ENCODE measurements at places on chromosomes 7 and 10. TPM values are rescaled to one million over a fixed set of nuclear protein-coding genes. Genes with fewer than 3 reads are reported as not detected.
A peak's percentile ranks its signal among the peaks of the same experiment; 100 is the strongest.

- DNase-seq: no peak
These were observed 9.7 kb upstream of the CCNY start for GRCh38 chr10:35326466-35327235.

The FAM25A gene
- total RNA-seq: not detected

The VPS37D gene
- 2.6 TPM for total RNA-seq

- DNase-seq: peak; percentile 18
These were observed 14.6 kb downstream of the PALS2 start for GRCh38 chr7:24587853-24588252.

DNA sequence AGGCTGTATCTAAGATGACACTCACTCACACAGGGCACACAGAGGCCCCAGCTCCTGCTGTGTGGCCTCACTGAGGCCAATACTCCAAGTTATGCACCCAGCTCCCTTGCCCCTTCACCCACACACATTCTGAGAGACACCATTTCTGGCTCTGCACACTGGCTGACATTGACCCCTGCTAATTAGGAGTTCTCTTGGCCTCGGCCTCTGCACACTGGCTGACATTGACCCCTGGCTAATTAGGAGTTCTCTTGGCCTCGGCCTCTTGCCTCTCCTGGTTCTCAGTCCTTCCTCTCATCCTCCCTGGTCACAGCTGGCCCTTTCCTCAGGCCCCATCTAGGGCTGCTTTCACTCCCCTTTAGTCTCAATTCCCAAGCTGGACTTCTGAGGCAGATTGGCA lies 97.3 kb downstream of the GRID1 start:
- no peak for DNase-seq

The SFTPA2 gene
- total RNA-seq: not detected

GRCh38 chr7:128697302-128697905 lies 25.3 kb downstream of the GARIN1A start:
- DNase-seq: peak; percentile 34

GRCh38 chr10:30751678-30752331 lies 122.3 kb upstream of the LYZL2 start:
- DNase-seq: peak; percentile 56

DNA sequence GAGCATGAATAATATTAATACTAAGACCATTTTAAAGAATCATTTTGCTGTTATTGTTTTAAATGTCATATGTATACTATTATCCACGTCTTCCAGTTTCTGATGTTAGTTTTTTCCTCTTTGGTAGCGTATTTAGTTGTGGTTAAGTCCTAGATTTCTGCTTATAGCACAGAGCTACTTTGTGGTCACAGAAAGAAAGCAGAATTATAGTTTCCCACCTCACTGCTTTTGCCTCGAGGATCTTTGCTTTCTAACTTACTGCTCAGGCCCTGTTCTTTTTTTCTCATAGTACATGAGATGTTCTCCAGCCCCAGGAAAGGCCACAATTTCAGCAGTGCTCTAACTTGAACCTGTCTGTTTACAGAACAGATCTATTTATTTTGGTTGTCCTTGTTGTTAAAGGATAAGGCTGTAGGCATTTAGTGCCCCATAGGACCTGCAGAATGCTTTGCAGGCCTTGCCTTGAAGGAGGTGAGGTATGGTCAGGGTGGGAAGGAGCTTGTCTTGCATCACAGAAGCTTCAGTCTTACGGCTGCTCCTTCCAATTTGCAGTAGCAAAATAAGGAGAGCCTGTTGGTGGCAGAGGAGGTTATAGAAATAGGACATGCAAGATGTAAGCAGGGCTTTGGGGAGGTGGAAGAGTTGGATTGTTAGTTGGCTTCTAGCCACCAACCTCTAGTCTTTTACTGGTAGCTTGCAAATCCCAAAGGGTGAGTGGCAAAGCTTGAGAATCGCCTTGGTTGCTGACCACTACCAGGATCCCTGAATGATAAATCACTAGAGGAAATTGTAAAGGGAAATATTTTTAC lies 129.1 kb downstream of the LRRC4 start:
- DNase-seq: no peak

DNA sequence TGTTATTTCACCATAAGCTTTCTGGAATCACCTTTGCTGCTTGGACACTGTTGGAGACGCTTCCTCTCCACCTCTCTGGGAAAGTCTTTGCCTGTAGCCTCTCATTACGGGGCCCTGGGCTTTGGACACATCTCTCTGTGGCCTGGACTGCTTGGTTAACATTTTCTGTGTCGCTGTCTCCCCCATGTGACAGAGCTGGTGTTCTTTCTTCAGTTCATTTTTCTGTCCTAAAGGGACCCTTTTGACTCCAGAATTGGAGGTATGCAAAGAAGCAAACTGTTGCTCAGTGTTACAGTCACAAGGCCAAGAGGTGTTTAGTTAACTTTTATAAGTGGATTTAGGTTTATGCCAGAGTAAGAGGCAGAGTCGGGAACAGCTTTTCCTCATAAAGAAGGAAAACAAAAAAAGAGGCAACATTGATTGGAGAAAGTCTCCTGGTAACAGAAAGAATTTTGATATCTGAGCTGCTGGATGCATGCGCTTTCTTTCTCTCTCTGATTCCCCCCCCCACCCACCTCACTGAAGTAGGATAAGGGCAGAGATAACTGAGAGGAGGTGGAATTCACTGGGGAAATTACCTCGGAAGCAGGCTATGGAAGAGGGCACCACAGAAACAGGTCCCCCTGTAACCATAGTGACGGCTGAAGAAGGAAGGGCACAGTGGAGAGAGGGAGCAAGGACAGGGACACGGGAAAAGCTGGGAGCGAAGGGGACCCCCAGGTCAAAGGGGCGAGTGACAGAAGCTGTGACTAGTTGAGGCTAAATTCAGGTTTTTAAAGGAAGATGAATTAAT lies 57.8 kb downstream of the LGI1 start:
- no peak for DNase-seq

DNA sequence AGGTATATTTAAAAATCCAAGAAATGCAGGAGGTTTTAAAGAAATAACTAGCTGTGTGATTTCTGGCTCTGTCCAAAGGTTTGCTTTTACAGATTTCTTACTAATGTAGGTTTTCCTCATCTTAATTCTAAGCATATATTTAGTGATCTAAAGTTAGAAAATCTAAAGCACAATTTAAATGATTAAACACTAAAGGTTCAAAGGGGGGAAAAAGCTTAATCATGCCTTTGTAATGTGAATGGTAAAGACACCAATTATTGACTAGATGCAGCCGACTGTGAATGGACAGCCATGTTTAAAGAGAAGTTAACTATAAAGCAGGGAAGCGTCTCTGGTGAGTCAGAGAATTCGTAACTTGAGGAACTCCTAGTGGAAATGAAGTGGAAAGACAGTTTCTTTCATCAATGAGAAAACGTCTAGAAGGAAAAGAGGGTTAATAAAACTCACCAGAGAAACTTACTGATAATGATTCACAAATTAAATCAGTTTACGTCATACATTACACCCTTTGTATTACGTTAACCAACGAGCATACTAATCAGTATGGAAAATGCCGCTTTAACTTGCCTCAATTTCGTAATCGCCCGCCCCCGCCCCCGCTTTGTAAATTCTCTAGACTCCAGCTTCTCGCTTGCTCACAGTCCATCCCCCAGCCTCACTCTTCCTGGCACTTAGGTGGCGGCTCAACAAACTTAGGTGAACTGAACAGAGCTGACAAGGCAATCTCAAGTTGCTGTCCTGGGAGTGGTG lies 1.1 kb upstream of the HBP1 start:
- DNase-seq: peak; percentile 93

The CDK6 gene
- total RNA-seq: 24.0 TPM

- DNase-seq: peak; percentile 54
These were observed 1.8 kb downstream of the UFSP1 start for GRCh38 chr7:100887516-100888290.

- DNase-seq: no peak
These were observed 6.6 kb downstream of the SFRP5 start for GRCh38 chr10:97765201-97765600.

GRCh38 chr10:59757966-59758365 lies 4.7 kb upstream of the MRLN start:
- no peak for DNase-seq

The CALCR gene
- not detected for total RNA-seq

DNA sequence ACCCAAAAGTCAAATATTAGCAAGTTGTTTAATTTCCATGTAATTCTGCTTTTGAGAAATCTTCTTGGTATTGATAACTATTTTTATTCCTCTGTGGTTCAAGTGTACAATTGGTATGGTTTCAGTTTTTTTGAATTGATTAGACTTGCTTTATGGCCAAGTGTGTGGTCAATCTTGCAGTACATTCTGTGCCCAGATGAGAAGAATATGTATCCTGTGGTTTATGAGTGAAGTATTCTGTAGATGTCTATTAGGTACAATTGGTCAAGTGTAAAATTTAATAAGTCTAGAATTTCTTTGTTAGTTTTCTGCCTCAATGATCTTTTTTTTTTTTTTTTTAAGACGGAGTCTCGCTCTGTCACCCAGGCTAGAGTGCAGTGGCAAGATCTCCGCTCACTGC lies 36.6 kb upstream of the C7orf33 start:
- DNase-seq: no peak

DNA sequence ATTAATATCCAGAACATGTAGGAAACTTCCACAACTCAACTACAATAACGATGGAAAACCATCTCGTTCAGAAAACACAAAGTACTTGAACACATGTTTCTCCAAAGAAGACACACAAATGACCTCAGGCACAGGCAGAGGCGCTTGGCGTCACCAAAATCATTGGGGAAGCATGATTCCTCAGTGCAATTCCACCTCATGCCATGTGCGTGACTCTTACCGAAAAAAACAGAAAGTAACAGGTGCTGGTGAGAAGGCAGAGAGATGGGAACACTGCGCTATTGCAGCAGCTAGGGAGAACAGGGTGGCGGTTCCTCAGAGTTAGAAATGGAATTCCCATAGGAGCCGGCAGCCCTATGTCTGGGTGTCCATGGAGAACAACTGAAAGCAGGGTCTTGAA lies 390.0 kb downstream of the DNAJB6 start:
- no peak for DNase-seq

The WNT8B gene
- not detected for total RNA-seq

The PDK4 gene
- total RNA-seq: 23.1 TPM

GRCh38 chr7:158470336-158470735 lies 117.3 kb downstream of the PTPRN2 start:
- no peak for DNase-seq

The NODAL gene
- not detected for total RNA-seq

The ACTR1A gene
- 141 TPM for total RNA-seq

DNA sequence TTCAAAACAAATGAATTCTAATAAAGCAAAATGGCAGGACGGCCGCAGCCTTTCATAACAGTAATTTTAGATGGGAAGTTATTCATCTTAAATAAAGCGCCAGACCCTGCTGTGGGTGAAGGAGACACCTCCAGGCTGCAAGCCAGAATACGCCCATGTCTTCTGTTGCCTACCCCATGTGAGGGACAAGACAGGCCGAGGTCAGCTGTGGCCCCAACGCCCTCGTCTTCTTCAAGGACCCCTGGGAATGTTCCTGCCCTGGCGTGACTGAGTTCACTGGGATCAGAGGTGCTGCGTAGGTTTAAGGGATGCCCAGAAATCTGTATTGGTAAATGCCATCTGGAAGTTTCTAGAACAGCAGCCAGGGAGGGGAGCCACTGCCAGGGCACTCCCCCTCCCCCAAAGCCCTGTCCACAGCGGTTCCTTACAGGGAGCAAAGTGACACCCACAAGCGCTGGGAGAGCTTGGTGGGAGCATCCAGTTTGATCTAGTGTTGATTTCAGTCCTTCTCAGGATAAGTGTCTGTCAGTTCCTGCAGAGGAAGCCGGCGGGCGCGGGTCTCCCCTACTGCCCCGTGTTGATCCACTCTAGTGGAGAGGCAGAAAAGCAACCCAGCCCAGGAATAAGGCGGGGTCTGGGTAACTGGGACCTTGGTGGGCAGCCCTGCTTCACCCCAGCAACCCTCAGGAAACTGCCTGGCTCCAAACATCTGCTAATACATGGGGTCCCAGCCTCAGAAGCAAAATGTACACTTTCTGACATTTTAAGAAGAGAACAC lies 20.6 kb downstream of the PAPOLB start:
- DNase-seq: no peak

- DNase-seq: no peak
These were observed 3.1 kb downstream of the PAX2 start for GRCh38 chr10:100748231-100749058.

DNA sequence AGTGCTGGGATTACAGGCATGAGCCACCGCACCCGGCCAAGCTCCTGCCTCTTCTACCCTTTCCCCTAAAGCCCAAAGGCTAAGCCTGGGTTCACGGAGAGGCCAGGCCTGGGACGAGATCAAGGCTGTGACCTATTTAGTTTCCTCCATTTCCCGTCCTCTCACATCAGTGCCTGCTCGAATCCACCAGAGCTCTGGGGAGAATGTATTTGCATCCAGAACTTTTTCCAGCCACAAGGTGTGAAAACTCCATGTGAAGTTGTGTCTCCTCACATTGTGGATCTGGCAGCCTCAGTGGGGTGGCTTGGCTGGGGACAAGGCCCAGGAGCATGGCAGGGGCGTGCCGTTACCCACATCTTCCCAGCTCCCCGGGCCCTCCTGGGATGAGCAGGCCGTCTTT lies 38.0 kb downstream of the SMKR1 start:
- no peak for DNase-seq

DNA sequence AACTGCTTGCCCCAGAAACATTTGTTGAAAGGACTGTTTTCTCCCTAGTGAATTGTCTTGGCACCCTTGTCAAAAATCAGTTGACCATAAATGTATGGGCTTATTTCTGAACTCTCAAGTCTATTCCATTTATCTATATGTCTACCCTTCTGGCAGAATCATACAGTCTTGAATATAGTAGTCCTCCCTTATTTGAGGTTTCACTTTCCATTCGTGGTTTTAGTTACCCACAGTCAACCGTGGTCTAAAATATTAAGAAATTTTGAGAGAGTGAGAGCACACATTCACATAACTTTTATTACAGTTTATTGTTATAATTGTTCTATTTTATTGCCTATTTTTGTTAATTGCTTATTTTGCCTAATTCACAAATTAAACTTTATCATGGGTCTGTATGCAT lies 17.4 kb upstream of the CEP41 start:
- DNase-seq: no peak

The CPA4 gene
- under 0.01 TPM for total RNA-seq

The CABCOCO1 gene
- total RNA-seq: not detected

The CDC14C gene
- total RNA-seq: not detected

GRCh38 chr10:131071721-131072120 lies 239.8 kb downstream of the TCERG1L start:
- DNase-seq: no peak

DNA sequence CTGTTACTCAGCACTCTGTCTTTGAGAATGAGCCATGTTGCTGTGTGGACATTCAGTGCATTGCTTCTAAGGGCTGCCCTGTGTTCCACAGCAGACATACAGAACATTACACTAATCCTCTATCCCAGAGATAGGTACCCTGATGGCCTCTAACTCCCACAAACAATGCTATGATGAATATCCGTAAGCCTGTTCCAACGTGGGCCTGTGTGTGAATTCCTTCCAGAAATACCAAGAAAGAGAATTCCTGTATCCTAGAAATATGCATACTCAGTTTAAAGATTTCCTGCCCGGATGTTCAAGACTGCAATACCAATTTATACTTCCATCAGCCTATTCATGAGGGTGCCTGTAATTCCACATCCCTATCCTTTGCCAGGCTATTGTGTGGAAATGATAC lies 21.3 kb upstream of the ST8SIA6 start:
- no peak for DNase-seq

The SPDYE8 gene
- total RNA-seq: not detected

The H2BK1 gene
- not detected for total RNA-seq
